Epithelial cell of prostate (primary cell): ENCODE measurements at places on chromosomes 4 and X.

DNA sequence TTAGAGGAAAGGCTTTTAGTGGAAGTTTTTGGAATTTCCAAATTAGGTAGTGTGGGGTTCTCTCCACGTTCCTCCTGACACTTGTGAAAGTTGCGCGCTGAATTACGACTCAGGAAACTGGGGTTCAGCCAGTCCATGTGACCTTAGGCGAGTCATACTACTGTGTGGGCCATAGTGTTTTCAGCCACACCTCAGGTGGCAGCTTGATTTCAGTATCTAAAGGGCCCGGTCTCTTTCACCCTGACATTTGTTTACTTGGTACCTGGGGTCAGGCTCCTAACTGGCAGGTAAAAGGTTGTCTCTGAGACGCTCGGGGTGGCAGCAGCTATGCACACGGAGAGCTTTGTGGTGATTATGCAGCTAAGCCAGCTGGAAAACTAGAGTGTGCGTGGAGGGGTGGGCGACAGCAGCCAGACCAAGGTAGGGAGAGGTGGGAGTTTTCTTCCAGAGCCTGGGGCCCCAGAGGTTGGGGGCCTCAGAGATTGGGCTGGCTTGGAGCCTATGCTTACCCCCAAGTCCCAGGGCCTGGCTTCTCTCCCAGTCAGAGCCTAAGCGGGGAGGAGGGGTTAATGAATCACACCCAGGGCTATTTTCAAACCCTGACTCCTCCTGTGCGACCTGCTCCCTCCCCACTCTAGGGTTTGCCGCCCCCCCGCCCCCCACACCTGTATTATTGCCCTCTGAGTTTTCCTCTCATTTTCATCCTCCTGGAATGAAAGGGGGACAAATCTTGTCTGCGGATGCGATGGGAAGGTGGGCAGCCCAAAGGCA lies 47.2 kb downstream of the STARD8 start:
- no peak for DNase-seq

DNA sequence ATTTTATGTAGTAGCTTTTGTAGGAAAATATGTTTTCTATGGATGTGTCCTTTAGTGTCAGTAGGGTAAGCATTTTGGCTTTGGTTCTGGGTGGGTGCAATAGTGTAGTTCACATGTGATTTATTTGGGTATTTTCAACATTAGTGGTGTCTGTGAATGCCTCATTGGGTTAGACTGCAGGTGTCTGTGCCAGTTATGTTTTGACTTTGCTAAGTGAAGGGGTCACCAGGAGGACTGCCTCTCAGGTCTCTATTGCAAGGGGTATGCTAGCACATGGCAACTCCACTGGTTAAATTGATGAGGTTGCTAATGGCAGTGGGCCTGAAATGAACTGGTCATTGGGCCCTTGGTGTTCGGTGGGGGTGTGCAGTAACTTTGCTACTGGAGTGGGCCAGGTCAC lies 467.1 kb downstream of the NAF1 start:
- DNase-seq: no peak

GRCh38 chr4:100317032-100317864 lies 127.0 kb upstream of the DDIT4L start:
- no peak for DNase-seq

DNA sequence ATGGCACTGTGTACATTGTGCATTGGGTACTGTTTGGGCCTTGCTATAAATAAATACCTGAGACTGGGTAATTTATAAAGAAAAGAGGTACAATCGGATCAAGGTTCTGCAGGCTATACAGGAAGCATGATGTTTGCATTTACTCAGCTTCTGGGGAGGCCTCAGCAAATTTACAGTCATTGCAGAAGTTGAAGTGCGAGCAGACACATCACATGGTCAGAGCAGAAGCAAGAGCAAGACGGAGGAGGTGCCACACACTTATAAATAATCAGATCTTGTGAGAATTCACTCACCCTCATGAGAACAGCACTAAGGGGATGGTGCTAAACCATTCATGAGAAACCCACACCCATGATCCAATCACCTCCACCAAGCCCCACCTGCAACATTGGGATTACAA lies 505.0 kb downstream of the ARAP2 start:
- DNase-seq: no peak

DNA sequence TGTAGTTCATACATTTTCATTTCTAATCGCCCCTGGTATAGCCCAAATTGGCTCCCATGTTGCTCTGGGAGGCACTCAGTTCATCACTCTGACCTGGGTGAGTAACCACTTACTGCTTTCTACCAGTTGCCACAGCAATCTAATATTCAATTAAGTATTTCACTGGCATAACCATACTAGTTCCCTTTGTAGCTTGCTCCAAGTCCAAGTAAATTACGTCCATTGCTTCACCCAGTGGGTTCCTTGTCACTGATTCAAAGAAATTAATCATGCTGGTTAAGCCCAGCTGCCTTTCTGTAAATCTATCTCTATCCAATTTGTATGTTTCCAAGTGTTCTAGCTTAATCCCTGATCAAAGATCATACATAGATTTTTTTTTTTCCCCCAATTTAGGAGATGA lies 92.0 kb upstream of the CBR4 start:
- no peak for DNase-seq
